HEK293T (cell line): ENCODE measurements at places on chromosomes 6 and 20.

DNA sequence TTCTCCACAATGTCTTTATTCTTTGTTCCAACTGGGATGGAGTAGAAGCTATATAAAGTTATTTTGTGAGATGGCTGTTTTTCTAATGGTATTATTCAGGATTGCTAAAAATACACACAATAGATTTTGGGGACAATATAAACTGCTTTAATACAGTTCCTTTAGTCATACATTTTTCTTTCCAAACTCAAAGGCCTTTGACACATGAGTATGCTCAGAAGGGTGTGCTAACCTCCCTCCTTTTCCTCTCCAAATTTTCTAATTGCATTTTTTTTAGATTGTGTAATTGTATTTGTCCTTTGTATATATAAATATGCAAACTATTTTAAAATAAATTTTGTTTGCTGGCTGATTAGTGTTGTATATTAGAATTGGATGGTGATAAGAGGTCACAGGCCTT lies 119.6 kb upstream of the FOXO3 start:
- no peak for DNase-seq

GRCh38 chr6:2804516-2804915 lies 37.1 kb downstream of the SERPINB1 start:
- DNase-seq, result no peak

- no peak for DNase-seq
These were observed 46.5 kb downstream of the ALDH8A1 start for GRCh38 chr6:134903448-134903847.

DNA sequence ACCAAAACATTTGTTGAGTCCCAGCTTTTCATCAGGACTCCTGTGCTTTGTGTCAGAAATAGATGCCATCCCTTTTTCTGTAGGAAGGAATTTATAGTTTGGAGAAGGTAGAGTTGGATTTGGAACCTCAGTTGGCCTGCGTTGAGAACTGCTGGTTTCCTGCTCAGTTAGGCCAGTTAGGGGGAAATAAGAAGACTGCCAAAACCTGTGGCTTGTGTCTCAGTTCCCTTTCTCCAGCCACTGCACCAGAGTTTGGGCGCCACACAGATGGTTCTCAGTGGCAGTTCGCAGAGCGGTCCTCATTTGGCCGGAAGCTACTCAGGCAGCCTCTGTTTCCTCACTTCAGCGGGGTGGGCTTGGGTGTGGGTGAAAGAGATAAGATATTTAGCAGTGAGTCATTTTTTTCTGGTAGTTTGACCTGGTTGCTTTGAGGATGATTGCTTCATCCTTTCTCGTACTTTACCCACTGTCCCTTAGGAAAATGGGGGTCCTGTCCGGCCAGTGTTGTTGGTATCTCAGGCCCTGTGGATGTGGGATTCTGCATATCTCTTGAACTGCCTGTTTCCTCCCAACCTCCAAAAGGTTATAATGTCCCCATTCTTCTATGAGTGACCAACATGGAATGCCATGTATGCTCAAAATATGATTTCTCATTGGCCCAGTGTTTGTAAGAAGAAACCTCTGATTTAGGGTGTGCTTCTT lies 53.7 kb downstream of the JARID2 start:
- no peak for DNase-seq

DNA sequence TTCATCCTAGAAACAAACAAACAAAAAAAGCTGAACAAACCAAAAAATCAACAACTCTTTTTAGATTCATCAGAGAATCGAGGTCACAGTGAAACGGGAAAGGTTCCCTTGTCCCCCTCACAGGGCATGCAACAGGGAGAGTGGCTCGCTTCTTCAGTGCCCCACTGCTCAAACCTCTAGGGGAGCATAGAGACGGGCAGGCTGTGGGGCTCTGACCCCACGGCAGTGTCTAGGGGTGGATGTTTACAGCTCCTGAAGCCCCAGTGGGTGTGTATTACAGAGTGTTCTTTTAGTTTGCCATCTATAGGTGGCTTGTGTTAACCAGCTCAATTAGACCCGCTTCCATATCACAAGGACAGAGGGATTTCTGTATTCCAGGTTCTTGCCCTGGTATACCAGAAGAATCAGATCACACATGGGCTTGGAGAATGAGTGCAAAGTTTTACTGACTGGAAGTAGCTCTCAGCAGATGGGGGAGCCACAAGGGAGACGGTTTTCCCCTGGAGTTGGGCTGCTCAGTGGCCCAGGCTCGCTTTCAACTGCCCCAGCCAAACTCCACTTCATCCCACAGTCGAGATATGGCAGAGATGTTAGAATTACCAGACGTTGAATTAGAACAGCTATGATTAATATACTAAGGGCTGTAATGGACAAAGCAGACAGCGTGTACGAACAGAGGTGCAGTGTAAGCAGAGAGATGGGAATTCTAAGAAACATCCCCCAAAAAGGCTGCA lies 192.6 kb upstream of the CST7 start:
- DNase-seq, result no peak
